GM12878 (cell line): ENCODE measurements at places on chromosomes 5 and 9.

- DNase-seq, result no peak
Measured at GRCh38 chr9:77063645-77064285, 44.3 kb downstream of the FOXB2 start.

DNA sequence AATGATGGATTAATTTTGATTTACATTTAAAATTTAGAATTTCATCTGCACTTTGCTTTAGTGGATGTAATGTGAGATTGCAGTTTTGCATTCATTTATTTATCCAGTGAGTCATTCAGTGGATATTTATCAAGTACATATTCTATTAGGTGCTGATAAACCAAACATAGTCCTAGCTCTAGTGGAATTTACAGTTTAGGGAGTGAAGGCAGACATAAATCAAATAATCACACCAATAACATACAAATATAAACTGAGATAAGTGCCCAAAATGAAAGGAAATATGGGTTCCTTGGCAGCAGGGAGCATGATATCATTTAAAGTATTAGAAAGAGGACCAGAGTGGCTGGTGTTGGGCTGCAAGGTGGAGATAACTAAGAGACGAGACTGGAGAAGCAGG is 14.7 kb upstream of the NIPBL start:
- DNase-seq, result no peak

GRCh38 chr5:18314192-18314778 is 680.0 kb downstream of the TAF11L14 start:
- no peak for DNase-seq

DNA sequence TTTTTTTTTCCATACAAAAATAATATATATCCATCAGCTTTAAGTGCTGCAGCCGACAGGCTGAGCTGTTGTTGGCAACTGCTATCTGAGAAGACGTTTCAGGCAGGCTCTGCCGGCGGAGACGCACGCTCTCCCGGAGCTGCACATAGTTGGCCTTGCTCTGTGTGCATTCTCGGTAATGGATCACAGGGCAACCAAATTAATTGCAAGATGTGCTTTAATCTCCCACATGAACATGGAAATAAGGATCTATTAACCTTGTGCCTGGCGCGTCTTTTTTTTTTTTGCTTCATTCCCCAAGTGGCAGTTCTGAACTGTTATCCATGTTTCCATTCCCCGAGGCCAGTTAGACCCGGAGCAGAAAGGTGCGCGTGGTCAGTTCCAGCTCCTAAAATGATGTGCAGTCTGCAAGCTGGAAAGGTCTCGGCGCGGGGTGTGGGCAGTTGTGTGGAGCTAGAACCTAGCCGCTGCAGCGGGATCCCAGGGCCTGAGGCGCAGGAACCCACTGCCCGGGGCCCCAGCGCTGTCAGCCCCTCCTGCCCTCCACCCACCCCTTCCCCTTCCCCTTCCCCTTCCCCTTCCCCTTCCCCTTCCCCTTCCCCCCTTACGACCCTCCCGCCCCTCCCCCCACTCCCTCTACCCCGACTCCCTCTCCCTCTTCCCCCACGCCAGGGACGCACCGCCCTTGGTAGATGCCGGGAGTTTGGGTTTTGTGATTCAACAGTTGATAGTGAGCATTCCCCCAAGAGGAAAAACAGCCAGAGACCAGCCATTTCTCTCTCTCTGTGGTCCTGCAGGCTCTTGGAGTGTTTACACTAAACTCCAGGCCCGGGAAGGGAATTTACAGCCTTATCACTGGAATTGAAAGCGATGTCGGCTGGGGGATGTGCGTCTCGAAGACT is 137.8 kb downstream of the CEP120 start:
- no peak for DNase-seq
